H9 (cell line): ENCODE measurements at places on chromosomes 4 and X.

DNA sequence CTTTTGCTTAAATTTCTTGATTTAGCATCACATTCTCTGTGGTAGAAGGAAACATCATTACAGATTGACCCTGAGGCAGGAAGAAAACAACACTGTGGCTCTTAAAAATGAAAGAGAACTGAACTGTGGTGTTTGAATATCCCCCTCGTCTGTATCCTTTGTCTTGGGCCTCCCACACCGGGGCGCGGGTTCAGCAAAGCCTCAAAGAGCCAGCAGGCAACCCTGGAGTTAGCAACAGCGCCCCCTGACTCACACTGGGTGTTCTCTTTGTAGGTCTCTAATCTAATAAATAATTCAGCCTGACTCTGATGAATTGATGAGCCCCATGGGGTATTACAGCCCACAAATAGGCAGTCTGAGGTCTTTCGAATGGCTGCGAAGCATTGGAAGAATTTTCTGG, 46.1 kb upstream of the CTSO start:
- peak; percentile 83 for DNase-seq

GRCh38 chr4:5409237-5409636, 299.1 kb downstream of the EVC2 start:
- no peak for DNase-seq

GRCh38 chr4:152643153-152644035, 36.4 kb downstream of the TMEM154 start:
- no peak for DNase-seq

- no peak for DNase-seq
Observed at GRCh38 chr4:38078590-38079421, 118.6 kb downstream of the PTTG2 start.

DNA sequence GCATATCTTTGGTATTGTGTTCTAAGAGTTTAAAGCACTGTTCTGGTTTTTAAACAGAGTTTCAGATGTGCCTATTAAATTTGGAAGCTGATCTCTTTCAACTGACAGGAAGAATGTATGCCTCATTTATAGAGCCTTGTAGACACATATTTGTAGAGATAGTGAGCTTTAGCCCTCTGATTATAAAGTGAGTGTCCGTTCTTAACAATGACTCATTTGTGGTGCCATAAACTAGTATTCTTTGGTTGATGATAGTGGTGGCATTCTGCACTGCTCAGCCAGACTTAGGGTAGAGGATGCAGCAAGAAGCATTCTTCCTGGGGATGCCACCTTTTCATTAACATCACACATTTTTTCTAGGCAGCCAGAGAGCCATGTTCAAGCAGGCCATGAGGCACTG, 121.7 kb downstream of the TLL1 start:
- no peak for DNase-seq

- peak; percentile 93 for DNase-seq
Observed at GRCh38 chrX:3592184-3592583, 121.3 kb downstream of the PRKX start.

GRCh38 chr4:94479358-94480141, 27.8 kb downstream of the PDLIM5 start:
- DNase-seq, result no peak

DNA sequence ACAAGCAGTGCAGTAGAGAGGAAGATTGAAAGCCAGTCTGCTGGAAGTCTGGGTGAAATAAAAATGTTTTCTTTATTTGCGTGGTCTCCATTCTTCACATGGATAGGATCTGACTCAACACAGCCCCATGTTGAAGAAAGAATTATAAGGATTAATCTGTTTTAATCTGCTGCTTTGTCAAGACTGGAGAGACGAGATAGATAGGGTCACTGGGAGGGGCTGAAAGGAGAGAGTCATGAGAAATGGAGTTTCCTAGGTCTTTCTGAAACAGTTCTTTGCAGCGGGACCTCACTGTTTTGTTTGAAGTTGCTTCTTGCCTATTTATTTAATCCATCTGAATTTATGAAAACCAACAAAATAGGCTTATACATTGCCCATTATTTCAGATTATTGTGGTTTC, 32.4 kb upstream of the RHOH start:
- no peak for DNase-seq

DNA sequence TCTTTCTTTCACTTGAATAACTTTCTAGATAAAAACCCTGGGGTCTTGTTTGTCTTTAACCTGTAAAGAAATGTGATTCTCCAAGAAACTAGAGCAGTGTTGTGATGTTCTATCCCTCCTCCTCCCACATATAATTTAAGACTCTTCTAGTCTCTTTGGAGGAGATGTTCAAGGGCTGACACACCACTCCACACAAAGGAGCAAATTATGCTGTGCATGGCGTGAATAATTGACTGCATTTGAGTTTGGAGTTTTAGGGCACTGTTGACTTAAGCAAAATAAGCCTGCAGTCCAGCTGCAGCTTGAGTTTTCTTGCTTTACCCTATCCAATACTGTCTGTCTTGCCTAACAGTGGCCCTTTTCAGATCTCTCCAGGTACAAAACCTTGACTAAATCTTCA, 119.7 kb downstream of the CHRDL1 start:
- no peak for DNase-seq

- no peak for DNase-seq
Observed at GRCh38 chr4:66728280-66728679, 817.0 kb downstream of the CENPC start.

DNA sequence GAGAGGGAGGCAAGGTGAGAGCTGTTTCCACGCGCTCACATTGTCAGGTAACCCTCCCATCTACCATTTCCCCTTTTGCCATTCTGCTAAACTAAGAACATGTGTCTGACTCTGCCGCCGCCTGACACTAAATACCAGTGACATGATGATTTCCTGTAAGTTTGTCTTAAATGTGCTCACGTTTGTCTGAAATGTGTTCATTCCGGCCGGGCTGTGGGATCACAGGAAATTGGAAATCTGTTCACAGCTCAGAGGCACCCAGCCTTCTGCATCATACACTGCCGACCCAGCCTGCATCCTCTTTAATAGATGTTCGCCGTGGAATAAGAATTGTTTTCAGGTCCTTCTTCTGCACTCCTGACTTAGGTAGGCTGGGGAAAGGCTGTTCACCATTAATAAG, 336.2 kb upstream of the PPARGC1A start:
- DNase-seq, result no peak

DNA sequence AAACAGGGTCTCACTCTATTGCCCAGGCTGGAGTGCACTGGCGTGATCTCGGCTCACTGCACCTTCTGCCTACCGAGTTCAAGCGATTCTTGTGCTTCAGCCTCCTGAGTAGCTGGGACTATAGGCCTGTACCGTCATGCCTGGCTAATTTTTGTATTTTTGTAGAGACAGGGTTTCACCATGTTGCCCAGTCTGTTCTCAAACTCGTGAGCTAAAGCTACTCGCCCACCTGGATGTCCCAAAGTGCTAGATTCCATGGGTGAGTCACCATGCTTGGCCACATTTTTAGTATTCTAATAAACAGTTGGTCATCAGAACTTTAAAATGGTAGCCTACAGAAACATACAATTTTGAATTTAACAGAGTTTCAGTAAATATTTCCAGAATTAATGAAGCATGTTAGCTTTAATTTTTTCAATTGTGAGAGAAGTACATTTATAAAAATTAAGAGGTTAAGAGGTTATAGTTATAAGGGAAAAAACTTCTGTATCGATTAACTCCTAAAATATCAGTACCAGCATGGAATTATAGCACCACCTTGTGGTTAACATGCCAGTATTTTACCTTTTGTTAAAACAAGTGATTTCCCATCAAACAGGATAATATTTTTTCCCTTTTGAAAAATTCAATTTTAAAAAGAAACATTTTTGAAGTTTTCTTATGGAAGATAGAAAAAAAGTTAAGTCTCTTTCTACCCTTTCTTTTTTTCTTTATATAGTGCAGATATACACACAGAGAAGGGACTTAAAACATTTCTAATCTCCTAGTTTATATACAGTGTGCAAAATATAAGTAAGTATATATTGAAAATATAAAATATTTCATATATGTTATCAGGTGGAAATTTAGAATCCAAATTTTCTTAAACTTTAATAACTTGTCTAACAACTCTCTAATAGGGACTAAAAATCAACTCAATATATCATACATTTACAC, 35.4 kb downstream of the CEP44 start:
- no peak for DNase-seq

DNA sequence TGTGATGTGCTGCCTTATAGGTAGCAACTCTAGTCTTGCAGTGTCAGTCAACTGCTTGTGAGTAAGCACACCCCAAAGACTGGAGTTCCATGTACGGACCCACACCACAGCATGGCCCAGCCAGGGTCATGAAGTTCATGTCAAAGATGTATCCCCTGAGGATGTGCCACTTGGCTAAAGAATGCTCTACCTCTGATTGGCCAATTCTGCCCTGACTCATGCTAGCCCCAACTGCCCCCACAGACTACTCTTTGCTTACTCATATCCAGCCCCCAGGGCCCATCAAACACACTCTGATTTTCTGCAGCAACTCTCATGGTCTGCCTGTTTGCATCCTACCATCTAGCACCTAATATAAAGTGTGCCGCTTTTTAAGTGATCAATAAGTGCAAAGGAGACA, 62.5 kb downstream of the CHRDL1 start:
- DNase-seq, result no peak

- DNase-seq, result no peak
Observed at GRCh38 chrX:2784026-2784425, 32.2 kb downstream of the XG start.

DNA sequence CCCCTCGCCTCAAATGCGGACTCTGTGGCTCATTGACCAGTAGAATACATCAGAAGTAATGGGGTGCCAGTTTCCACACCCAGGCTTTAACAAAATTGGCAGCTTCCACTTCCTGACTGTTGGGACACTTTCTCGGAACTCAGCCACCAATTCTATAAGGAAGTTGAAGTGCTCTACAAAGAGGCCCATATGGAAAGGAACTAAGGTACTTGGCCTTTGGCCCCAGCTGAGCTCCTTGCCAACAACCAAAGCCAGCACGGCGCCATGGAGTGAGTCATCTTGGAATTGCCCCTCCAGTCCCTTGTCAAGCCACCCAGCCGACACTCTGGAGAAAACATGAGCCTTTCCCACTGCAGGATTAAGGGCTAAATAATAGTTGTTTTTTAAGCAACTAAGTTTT, 262.2 kb upstream of the INTU start:
- DNase-seq, result no peak

- DNase-seq, result no peak
Observed at GRCh38 chr4:152640058-152640921, 39.5 kb downstream of the TMEM154 start.

DNA sequence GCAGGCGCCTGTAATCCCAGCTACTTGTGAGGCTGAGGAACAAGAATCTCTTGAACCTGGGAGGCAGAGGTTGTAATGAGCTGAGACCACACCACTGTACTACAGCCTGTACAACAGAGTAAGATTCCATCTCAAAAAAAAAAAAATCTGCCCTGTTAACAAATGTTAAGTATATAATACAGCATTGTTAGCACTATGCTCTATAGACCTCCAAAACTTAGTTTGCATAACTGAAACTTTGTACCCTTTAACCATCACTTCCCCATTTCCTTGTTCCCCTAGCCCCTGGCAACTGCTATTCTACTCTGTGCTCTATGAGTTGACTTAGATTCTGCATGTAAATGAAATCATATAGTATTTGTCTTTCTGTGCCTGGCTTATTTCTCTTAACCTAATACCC, 76.7 kb downstream of the TAB3 start:
- DNase-seq, result no peak

DNA sequence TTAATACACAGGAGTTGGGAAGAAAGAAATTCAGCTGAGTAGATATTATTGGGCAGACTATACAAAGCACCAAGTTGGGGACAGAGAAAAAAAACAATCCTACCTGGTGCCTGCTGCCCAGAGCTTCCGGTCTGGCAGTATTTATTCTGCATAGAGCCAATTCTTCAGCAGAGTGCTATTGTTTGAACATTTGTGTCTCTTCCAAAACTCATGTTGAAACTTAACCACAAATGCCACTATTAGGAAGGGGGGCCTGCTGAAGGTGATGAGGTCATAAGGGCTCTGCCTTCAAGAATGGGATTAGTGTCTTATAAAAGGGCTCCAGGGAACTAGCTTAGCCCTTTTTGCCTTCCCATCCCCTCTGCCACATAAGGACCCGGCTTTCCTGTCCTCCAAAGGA, 136.2 kb downstream of the EVC2 start:
- DNase-seq, result no peak

GRCh38 chrX:135416546-135416945, 5.2 kb upstream of the SMIM10L2A start:
- no peak for DNase-seq

DNA sequence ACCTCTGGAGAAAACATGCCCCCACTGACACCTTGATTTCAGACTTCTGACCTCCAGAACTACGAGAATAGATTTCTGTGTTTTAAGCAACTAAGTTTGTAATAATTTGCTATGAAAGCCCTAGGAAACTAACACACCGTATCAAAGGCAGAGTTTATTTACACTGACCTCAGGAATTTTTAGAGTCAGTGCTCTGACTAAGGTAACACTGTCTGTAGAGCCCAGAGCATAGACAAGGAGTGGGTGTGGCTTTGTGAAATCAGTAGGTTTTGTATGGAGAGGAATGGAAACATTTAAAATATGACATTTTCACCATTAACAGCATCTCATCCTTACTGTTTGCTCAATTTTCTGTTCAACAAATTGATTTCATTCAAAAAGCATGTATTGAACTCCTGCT, 764.4 kb upstream of the PCDH10 start:
- no peak for DNase-seq

DNA sequence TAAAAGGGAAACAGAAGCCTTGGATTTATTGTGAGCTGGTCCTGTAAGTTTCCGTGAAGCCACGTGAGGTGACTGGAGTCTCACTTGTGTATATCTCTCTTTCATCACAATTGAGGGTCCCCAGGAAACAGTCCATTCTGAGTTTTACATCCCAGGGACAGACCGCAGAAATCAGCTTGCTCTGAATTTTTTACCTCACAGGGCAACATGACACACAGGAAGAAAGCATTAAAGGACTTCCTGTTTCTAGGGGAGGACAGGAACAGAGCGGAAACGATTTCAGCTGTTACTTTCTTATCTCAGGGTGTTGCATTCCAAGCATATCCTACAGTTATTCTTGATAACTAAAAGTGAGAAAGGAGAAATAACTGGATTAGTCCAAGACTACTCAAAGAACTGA, 553.5 kb downstream of the TRAM1L1 start:
- DNase-seq, result no peak

DNA sequence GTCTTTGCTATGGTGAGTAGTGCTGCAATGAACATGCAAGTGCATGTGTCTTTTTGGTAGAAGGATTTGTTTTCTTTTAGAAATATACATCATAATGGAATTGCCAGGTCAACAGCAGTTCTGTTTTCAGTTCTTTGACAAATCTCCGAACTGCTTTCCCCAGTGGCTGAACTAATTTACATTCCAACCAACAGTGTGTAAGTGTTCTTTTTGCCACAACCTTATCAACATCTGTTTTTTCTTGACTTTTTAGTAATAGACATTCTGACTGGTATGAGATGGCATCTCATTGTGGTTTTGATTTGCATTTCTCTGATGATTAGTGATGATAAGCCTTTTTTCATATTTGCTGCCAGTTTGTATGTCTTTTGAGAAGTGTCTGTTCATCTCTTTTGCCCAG, 406.3 kb downstream of the DTHD1 start:
- no peak for DNase-seq

- DNase-seq, result no peak
Observed at GRCh38 chr4:181525634-181526033, 717.6 kb upstream of the TENM3 start.
